ENCODE measurements at places on chromosomes 2 and 18.

GRCh38 chr2:237455764-237456163, 31.3 kb upstream of the MLPH start:
- DNase-seq = no peak

DNA sequence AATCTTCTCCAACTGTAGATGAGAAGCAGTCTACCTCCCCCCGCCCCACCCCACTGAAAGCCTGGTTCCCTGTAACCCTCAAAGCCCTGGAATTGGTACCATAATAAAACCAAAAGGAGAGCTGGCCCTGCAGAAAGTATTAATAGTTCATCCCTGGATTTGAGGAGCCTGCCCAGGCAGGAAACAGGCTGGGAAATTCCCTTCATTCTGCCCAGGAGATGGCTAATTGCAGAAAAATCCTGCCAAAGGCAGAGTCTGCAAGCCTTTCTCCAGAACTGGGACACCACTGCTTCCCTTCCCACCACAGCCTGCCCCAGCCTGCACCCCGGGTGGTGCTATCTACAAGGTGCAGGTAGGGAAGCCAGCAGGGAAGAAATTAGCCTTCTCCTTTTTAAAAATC, 16.3 kb downstream of the GKN2 start:
- DNase-seq = no peak

DNA sequence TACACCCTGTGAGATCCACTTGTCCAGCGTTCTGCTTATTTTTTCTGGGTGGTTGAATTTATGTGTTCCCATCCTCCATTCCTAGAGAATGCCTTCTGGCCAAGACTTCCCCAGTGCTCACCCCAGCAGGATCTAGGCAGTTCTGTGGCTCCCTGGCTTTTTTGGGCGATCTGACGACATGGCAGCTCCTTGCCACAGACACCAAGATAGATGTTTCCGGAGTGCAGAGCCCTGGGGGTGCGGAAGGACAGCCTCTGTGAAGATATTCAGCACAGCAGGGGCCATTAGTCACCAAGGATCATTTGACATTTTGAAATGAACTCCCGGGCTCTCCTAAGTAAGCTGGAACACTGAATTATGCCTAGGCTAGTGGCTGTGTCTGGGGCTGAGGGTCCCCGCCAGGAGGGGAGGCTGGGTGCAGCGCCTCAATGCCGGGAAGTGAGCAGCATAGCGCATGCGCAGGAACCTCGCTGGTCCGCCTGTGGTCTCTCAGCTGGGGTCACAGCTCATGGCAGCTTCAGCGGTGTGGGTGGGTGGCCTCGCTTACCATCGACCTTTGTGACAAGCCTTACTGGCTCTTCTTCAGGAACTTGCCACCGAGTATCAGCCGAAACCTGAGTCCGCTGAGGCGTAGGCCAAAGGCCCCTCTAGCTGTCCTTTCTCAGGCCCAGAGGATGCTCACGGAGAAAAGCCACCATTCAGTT, 60.3 kb downstream of the MEX3C start:
- no peak for DNase-seq

DNA sequence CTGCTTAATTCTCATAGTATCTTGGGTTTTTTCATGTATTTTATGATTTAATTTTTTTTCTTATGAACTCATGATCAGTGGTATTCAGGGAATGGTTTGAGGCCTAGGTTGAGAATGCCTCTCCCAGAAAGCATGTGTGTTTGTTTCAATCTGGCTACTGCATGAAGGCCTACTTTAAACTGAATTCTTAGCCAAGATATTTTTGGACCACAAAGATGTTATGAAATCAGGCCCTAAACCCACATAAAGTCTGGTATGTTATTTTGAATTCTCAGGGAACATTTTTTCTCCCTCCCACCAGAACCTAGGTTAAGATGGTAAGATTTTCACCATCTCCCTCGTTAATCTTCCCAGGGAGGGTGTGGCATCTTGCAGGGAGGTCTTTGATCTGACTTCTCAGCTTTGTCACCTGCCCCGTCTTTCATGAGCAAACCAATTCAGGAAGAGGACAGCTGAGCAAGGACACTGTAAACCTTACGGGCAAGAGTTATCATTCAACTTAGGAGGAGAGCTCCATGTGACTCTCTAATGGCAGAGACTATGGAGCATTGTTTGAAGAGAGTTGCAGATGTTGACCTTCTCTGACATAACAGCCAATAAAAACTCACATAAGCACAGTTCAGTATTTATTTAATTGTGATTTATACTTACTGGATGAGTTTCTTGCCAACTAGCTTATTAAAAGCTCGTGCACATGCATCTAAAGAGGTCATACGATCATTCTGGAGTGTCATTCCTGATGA, 21.3 kb upstream of the ACKR3 start:
- DNase-seq = no peak

- DNase-seq = no peak
Observed at GRCh38 chr18:59629894-59630293, 67.3 kb downstream of the CCBE1 start.

DNA sequence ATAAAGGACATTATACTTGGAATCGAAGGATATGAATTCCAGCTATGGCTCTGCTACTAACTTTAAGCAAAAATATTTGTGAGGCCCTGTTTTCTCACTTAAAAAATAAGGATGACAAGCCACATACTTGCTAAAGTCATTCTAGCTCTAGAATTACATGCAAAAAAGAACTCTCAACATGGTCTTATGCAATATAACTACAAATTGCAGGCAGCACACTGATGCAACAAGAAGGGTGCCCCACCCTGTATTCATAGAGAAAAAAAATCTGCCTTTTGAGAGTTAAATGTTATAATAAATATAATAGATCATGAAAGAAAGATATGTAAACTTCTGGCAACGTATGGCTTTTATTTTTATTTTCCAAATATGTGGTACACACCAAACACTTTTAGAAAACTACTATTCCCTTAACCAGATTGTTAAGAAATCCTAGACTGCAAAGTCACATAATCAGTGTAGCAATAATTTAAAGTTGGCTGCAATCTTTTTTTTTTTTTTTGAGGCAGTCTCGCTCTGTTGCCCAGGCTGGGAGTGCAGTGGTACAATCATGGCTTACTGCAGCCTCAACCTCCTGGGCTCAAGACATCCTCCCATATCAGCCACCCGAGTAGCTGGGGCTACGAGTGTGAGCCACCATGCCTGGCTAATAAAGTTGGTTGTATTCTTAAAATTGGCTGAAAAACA, 40.2 kb upstream of the WDSUB1 start:
- DNase-seq = no peak

DNA sequence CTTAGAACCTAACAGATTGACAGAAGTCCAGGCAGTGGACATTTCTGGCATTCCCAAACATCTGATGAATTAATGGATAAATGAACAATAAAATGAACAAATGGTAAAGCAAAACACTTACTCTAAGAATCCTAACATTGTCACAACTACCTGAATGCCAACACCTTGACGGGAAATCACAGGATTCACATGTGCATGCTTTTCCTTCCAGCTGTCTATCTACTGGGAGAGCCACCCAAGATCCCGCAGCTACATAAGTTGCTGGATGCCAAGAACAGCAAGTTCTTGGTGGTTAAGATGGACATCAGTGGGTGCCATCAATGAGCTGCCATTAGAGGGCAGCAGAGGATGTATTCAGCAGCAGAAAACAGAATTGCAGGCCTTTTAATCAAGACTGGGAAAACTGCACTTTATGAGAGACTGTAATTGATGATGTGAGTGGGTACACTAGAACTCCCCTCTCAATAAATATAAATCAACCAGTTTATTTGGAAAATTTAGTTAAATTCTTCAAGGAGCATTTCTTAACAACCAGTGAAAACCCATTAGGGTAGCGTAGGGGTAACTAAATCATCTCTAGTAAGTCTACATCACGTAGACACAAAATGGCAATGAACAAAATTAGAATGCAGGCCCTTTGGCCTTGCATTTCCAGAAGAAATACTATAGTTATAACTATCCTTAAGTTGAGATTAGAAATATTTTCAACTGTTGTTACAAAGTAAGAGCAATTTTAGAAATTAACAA, 45.6 kb downstream of the SESTD1 start:
- DNase-seq = peak; percentile 41

- no peak for DNase-seq
Observed at GRCh38 chr2:173051463-173052215, 24.0 kb upstream of the MAP3K20 start.

GRCh38 chr2:39948016-39948719, 169.1 kb upstream of the THUMPD2 start:
- DNase-seq = no peak

- no peak for DNase-seq
Observed at GRCh38 chr18:32201948-32202672, 12.3 kb downstream of the MEP1B start.

- no peak for DNase-seq
Observed at GRCh38 chr2:9107168-9108025, 99.2 kb upstream of the ASAP2 start.

GRCh38 chr2:20479835-20480234, 33.0 kb downstream of the RHOB start:
- no peak for DNase-seq

DNA sequence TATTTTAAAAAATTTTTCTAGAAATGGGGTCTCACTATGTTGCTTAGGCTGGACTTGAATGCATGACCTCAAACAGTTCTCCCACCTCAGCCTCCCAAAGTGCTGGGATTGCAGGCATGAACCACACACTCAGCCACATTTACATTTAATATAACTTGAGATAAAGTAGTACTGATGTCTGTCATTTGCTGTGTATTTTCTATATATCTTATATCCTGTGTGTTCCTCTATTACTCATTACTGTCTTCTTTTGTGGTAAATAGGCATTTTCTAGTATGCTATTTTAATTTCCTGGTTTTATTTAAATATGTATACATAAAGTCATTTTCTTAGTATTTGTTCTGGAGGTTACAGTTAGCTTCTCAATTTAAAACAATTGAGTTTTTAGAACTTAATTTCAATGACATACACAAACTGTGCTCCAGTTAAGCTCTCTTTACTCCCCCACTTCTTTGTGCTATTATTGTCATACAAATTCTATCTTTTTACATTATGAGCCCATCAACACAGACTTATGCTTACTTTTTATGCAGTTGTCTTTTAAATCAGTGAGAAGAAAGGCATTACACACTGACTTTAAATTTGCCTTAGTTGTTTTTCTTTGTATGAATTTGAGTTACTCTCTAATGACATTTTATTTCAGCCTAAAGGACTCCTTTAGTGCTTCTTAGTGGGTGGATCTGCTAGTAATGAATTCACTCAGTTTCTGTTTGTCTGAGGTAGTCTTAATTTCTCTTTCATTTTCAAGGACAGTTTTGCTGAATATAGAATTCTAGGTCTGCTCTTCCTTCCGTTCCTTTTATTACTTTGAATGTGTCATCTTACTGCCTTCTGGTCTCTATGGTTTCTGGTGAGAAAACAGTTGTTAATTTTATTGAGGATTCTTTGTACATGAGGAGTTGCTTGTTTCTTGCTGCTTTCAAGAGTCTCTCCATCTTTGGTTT, 6.2 kb upstream of the INPP4A start:
- DNase-seq = no peak

- DNase-seq = no peak
Observed at GRCh38 chr18:25136416-25137196, 215.4 kb downstream of the ZNF521 start.

GRCh38 chr2:130963849-130964793, 127.4 kb downstream of the ARHGEF4 start:
- no peak for DNase-seq

DNA sequence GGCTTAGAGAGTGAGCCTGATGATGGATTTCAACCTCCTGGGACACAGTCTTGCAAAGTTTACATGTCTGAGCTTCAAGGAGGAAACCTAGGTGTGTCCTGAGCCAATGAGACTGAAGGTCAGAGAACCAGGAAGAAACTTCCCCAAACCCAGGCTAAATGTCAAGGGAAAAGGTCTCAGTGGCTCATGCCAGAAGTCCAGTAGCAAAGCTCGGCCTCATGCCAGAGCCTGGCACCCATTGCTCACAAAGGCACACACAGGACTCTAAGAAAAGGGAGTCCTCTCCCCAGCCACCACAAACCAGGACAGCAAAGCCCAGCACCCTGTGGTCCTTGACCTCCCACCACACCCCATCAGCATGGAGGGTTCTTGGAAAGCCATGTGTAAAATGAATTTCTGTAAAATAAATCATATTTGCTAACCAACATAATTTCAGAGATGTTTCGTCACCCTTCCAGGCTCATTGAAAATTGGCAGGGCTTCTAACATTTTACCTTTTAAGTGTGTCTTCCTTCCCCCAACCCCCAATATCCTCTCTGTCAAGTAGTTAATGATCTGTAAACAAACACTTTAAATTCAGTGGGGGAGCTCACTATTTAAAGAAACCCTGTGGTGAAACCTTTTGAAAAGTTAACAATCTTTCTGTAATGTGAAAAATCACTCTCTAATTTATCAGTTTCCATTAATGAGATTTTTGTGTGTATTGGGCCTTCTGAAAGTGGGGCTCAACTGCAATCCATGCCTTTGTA, 77.1 kb downstream of the BCL11A start:
- DNase-seq = no peak

- DNase-seq = peak; percentile 2
Observed at GRCh38 chr2:159968279-159968900, 94.0 kb downstream of the PLA2R1 start.

GRCh38 chr2:234245945-234246344, 195.4 kb downstream of the SPP2 start:
- no peak for DNase-seq

DNA sequence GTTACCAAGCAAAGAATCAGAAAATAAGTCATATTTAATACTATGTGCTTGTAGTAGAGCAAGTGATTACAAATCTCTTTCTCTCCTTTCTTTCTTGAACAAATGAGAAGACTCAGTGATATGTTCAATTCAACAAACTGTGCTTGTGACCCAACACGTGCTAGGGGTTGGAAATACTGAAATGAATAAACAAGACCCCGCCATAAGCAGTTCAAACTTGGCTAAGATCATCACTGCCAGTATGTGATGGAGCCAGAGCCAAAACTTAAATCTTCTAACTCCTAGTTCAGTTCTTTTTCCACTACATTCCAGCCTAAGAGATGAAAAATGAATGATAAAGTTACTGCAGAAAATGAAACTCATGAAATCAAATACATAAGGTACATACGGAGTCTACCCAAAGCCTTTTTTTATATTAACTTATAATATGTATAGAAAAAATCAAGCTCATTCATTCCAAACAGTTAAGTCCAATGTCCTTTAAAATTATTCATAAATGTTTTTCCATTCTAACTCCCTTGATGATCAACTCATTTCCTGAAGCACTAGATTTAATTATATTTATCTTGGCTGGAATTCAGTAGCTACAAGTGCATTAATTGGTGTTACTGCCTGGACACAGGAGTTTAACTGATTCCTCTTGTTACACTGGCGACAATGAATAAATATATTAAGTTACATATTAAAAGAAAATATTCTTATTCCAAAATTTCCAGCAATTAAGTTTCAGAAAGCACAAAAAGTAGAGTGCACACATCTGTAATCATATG, 36.0 kb downstream of the GALNT3 start:
- DNase-seq = no peak

All from DMS 273 treated with DMSO at 0.1 percent for 48 hours (cell line).